ENCODE measurements at places on chromosomes 2 and 18.
A peak's percentile ranks its signal among the peaks of the same experiment; 100 is the strongest.

GRCh38 chr2:47214385-47214784 lies 59.3 kb upstream of the STPG4 start:
- DNase-seq, result no peak

GRCh38 chr2:148201075-148202004 lies 180.4 kb downstream of the MBD5 start:
- DNase-seq, result no peak

DNA sequence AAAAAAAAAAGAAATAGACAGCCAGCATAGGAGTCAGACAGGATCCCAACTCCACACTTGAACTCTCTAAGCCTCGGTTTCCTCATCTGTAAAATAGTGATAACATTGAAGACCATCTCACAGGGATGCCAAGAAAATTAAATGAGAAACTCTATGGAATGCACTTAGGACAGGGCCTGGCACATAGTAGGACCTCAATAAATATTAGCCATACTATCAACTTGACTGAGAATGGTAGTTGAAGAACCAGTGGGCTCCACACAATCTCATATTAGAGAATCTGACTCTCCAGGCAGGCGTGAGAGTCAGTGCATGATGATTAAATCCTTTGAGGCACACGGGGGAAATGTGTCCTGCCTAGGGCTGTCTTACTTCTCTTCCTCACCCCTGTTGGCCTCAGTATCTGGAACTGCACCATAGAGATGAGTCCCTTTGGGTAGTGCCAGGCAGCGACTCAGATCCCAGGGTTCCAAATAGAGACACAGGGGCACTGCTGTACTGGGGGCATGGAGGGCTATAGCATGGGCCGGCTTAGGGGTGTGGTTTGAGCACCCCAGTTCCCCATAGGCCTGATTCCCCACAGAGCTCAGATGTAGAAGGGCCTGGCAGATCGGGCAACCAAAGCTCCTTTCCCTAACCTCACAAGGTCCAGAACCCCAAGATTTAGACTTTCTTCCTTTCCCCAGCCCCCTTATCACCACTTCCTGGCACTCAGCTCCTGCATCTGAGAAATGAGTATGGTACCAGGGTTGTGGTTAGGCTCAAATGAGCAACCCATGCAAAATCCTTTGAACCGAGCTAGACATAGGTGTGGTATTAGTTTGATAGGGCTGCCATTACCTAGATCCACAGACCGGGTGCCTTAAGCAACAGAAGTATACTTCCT lies 51.3 kb upstream of the CAB39 start:
- no peak for DNase-seq

DNA sequence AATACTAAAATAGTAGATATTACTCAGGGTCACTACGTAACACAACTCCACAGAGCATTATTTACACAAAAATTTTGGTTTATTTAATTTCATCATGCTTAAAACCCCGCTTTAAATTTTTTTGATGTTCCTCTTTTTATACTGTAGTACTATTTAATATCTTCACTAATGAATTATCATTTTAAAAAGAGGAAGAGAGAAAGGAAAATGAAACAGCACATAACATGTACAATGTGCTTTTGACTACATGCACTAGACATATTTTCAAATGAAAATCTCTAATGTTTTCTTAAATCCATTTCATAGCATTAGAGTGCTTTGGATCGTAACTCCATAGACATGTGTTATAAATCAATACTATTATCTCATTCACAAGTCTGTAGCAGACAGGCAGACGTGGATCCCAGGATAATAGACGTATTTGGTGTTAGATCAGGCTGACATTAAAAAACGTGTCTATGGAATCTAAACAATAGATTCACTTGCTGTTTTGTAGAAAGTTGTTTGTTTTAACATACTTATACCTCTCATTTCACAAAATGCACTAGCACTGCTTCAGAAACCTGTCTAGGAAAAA lies 897.0 kb downstream of the CPS1 start:
- DNase-seq, result no peak

DNA sequence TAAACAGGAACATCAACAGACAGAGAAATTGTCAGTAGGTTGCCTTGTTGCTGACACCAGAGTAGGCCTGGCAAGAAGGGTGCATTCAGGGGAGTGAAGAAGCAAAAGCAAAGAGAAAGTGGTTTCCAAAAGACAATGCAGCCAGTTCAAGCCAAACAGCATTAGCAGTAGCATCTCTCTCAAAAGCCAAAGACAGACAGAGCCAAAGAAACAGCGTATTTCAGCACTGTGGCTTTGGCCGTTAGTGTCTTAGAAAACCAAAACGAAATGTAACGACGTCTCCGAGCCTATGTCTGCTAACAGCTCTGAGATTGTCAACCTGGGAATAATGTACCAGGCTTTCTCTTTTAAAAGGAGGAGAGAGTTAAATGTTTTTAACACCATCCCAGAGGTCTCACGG lies 178.6 kb downstream of the NRP2 start:
- no peak for DNase-seq

DNA sequence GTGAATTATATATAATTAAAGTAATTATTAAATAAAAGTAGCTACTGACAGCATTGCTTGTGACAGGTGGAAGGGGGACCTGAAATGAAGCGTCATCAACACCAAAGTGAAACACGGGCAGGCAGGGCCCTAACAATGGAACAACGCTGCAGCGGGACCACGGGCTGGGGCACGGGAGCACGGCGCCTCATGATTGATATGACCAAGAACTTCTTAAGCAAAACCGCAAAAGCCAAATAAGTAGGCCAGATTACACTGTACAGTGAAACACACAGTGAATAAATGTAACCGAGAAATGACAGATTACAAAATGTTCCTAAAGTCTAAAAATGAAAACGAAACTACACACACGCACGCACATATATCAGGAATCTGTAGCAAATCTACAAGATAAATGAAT lies 81.4 kb downstream of the SNTG2 start:
- DNase-seq, result no peak

DNA sequence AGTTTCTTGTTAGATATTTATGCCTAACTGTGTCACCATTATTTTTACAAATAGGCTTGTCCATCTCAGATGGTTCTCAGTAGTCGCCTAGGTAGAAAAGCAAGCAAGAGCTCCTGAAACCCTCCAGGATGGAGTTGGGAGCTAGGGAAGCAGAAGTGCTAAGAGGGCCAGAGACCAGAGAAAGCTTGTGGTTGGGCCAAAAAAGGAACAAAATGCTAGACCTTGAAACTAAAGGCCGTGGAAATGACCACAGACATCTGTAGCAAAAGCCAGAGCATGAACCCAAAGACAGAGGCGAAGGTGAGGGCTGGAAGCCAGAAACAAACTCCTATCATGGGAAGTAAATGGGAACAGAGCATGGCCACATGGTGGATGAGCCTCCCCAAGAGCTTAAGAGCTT lies 29.9 kb upstream of the RMDN2 start:
- no peak for DNase-seq

GRCh38 chr18:63195326-63196159 lies 124.0 kb downstream of the BCL2 start:
- no peak for DNase-seq

- DNase-seq, result no peak
These were observed 45.2 kb downstream of the SH3RF3 start for GRCh38 chr2:109174214-109174613.

DNA sequence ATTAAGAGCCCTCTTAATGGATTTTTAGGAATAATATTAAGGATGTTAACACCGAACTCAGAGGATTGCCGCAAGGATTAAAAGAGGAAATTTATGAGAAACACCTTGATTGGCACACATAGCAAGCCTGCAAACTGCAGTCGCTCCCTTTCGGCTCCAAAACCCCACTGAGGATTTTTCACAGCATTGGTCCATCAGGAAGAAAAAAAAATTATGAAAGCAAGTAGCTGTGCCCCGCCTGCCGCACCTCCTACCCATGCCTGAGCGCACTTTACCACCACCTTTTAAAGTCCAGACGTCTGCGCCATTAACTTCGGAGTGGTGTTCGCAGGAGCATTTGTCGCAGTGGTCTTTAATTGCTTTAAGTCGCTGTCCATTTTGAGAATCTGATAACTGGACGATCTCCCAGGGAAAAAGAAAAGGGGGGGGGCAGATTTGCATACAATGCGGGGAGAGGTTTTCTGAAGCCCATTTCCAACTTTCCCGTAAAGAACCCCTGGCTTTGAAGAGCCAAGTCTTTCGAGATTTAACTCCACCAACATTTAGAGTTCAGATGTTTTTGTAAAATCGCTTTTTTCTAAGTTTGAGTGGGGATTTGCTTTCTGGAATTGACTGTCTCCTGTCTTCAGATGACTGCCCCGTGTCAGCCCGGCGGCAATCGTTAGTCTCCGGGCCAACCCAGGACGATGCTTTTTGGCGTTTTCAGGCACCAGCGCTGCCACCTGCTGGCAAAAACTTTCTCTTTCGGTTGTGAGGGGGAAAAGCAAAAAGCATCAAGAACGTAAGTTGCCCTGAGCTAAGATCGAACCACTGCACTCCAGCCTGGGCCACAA lies 913 bp upstream of the TRABD2A start:
- DNase-seq, result peak; percentile 83

DNA sequence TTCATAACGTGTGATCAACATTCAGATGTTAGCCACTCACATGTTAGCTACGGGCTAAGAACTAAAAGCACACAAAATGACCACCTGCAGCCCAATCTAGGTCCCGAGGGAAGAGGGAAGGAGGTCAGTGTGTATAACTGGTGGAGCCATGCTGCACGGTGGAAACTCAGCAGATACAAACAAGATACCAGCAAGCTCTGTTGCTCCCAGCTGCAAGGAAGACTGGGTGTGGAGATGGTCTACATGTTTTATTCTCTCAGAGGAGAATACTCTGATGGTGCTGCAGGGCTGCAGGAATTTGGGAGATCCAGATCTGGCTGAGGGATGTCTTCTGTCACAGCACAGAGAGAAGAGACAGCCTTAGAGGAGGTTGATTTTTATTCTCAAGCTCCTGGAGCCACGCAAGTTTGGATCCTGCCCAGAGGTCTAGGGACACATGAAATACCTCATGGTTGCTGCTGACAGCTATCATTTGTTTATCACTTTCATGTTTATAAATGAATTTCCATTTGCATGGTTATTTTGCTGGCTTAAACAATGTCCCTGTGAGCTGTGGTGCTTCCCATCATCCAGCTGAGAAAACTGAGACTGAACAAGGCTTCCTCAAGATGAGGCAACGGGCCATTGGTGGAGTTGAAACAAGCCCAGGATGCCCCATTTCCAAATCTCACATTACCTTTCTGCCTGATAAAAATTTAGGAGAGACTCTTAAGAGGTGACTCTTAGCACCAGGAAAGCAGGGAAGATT lies 30.9 kb downstream of the RNF144A start:
- no peak for DNase-seq

DNA sequence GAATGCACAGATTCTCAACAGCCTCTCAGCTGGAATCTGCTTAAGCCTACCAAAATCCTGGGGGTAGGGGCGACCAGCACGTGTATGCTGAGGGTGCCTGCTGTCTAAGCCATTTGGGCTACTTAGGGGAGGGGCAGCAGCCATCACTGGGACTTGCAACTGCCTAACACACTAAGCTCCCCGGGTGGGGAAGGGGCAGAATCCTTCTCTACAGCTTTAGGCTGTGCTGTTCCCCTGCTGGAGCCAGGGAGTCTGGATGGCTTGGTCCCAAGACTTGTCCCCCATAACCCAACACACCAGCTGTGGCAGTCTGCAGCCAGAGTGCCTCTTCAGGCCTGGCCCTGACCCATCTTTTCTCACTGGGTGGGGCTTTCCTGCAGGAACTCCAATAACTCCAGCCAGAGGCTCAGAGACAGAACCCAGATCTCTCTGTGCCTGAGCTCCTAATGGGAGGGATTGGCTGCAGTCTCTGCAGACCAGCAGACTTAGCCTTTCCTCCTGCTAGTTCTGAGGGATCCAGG lies 305.4 kb upstream of the RND3 start:
- DNase-seq, result no peak

GRCh38 chr18:75154997-75155396 lies 53.9 kb downstream of the PTGR3 start:
- DNase-seq, result no peak

DNA sequence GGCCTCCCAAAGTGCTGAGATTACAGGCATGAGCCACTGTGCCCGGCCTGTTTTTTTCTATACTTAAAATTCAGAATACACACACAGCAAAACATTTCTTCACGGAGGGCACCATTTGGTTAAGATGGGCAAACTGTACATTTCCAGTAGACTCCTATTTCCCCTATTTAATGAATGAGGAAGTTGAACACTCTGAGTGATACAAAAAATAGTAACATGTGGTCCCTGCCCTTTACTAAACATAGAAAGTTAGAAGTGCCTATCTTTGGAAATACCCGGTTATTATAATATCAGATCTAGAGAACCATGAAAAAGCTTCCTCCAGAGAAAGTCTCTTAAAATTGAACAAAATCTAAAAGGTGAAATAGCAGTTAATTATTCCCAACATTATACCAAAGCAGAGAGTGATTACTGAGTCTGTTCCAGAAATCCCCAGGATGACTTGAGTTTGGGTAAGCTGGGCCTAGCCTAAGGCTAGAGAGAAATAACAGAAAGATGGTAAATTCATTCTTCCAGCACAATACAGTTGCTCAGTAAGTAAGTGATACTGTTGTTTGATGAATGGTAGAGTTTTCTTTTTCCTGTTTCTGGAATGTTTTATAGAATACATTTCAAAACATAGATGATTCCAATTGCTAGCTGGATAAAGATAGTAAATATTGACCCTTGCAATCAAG lies 23.3 kb upstream of the RMC1 start:
- no peak for DNase-seq

DNA sequence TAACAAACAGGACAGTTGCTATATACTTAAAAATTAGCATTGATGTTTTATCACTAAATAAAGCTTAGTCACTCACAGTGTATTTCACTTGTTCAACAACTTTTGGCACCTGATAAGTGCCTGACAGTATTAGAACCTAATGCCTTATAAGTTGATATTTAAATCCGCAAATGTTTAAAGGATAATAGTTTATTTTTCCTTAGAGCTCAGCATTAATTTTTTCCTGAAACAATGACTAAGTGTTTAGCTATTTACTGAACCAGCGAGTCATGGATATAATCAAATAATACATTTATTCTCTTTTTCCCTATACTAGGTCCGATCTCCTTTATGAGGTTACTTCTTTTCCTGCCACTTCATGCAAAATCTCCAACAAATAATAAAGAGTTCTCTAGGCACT lies 146.0 kb upstream of the PGAP1 start:
- no peak for DNase-seq

- DNase-seq, result no peak
These were observed 664 bp downstream of the NETO1 start for GRCh38 chr18:72866901-72867745.

- DNase-seq, result no peak
These were observed 24.2 kb downstream of the CIB4 start for GRCh38 chr2:26616706-26617587.

- DNase-seq, result no peak
These were observed 1.1 kb downstream of the WDSUB1 start for GRCh38 chr2:159285433-159285832.

GRCh38 chr18:2976218-2977132 lies 36.5 kb downstream of the LPIN2 start:
- no peak for DNase-seq

- peak; percentile 31 for DNase-seq
These were observed at the start of gene LYPD6B for GRCh38 chr2:149038442-149039212. TSS of gene LYPD6B (plus strand) at chr2:149038699. CDS start at chr2:149130949, 92,250 bp downstream.

GRCh38 chr2:222320436-222321395 lies 21.9 kb upstream of the PAX3 start:
- no peak for DNase-seq
